ENCODE measurements at places on chromosomes 12 and 14. TPM values are rescaled to one million over a fixed set of nuclear protein-coding genes. Genes with fewer than 3 reads are reported as not detected.

DNA sequence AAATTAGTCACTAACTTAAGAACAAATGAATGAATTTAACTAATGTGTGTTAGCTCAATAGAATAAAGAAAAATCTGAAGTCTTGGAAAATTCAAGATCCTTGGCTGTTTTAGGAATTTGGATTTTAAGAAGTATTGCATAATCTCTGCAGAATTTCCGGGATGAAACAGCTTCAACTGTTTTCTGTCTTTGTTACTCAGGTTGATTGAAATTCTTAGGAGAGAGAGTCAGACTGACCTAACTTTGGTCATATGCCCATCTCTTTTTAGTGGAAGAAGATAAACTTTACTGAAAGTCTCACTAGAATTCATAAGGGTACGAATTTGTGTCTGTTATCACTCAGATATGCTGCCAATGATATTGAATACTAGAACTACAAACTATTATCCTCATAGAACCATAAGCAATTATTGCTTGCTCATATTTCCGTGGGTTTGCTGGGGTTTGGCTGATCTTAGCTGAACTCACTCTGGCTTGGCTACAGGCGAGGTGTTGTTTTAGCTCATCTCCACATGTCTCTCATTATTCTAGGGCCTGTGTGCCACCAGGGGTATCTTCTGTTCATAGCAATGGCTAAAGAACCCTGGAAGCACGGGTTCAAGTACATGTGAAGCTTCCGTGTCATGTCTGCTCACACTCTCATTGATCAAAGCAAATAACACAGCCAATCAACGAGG, 257.4 kb upstream of the NOVA1 start:
- DNase-seq: no peak

DNA sequence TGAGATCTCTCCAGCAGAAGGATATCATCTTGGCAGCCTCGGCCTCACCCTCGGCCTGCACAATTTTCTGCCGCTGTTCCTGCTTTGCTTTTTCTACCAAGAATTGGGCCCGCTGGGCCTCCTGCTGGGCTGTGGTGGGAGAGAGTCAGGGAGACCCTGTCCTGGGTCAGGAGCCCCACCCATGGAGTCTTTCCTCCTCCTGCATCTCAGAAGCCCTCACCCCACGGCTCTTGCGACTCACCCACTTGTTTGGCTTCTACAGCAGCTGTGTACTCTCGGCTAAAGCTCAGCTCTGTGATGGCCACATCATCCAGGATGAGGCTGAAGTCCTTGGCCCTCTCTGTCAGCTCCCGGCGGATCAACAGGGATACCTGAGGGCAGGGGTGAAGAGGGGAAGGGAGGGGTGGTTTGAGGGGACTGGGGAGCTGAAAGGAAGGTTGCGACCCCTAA, 2.8 kb downstream of the PHB2 start:
- no peak for DNase-seq

DNA sequence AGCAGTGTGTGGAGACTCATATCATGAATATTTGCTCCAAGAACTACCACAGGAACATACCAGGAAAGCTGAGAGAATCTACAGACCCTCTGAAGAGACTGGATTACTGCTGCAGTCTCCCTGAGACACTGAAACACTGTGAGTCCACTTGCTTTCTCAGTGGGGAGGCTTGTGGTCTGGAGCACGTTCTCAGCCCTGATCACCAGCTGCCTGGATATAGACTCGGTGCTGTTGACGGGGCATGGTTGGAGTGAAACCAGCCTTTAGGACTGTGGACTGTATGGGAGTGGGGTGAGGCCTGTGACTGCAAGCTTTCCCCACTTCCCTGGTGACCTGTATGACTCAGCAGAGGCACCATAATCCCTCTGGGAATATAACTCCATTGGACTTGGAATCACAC, 525.8 kb upstream of the FBXO33 start:
- DNase-seq: no peak

DNA sequence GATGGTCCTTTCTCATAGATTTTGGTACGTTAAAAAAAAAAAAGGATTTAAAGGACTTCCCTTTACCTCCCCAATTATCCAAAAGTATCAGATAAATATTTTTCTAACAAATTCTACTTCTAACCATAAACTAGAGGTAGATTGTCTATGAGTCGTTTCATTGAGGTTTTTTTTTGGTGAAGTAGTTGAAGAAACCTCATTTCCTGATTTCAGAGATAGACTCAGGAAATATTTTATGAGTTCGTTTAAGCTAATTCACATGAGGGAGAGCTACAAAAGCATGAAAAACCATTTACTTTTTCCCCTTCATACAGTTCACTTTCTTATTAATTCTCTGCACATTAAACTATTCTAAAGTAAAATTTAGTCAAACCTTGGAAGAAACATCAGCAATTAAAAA, 112.5 kb downstream of the RALGAPA1 start:
- DNase-seq: no peak

GRCh38 chr12:55548756-55549155, 646 bp upstream of the OR6C4 start:
- DNase-seq: no peak

Gene TMEM253
- polyA plus RNA-seq: 0.98 TPM

Gene CCDC198
- under 0.01 TPM for polyA plus RNA-seq

Measured in thymus (tissue), 14 donors.